ENCODE measurements at places on chromosomes 11 and 22. TPM values are rescaled to one million over a fixed set of nuclear protein-coding genes. Genes with fewer than 3 reads are reported as not detected.
A peak's percentile ranks its signal among the peaks of the same experiment; 100 is the strongest.

The IFITM5 gene
- not detected for total RNA-seq

The COPB1 gene
- total RNA-seq: 263 TPM

DNA sequence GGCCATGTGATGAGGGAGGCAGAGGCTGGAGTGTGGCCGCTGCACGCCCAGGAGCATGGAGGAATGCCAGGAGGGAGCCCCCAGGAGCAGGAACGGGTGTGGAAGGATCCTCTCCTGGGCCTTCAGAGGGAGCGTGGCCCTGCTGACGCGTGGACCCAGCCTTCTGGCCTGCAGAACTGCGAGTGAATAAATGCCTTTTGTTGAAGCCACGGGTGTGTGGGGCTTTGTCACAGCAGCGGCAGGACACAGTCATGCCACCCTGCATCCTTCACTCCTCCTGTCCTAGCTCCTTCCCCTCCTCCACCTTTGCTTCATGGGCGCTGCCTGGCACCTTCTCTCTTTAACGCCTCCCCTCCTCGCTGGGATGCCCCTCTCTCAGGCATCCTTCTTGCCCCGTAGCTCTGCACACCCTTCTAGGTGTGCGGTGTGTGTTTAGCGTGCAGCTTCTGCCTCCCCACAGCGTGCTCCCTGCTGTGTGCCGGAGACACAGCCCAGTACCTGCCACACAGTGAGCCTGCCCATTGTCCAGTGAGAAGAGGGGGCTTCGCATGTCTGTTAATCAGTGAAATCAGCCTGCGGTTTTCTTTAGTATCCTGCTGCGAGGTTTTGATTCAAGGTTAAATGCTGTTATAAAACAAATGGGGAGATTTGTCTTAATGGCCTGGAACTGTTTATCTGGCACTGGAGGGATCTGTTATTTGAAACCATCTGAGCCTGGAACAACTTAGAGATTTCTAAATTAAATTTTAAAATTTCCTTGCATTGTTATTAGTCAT, 459.6 kb downstream of the TBC1D22A start:
- no peak for DNase-seq

GRCh38 chr11:43459246-43459645, 100.5 kb downstream of the TTC17 start:
- no peak for DNase-seq

DNA sequence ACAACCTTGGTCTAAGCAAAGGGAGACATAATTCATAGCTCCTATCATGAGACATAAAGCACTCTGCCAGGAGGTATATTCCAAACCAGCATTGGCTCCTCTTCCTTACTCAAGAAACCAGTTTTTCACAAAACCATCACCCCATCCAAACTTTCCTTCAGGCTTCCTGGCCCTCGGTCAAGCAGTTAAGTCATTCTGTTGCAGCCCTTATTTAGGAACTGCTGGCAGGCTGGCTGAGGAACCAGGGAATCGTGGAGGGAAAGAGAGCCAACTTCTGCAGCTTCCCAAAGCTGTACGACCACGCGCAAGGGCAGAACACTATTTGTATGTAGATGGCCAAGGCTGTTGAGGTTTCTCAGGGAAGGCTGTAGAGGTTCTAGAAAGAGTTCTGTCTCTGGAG, 680 bp downstream of the IFT46 start:
- DNase-seq: peak; percentile 11

DNA sequence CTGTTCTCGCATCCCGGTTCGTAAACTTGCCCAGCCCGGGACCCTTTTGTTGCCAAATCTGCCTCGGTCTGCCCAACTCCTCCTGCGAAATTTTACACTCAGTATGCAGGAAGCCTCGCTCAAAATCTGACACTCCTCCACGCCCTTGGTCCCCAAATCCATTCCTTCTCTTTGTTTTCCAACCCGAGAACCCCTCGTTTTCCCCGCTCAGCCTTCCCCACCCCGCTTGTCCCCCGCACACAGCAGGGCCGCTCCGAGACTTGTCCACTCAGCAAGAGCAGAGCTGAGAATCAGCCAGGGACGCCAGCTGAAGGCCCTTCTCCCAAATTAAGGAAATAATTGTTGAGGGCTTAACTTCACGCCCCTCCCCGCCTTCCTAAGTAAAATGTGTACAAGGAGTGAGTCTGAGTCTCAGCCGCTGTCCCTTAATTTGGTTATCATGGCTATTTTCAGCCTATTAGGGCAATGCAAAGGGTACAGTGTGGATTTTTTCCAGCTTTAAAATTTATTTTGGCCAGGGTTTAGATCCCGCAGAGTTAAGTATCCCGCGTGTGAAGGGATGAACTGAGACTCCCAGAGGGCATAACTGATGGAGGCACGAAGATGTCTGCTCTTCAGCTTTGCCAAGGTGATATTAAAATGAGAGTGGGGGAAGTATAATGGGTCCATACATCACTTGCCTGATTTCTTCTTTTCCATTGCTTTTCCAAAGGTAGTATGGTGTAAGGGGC, 581 bp upstream of the FBXO3 start:
- DNase-seq: no peak

DNA sequence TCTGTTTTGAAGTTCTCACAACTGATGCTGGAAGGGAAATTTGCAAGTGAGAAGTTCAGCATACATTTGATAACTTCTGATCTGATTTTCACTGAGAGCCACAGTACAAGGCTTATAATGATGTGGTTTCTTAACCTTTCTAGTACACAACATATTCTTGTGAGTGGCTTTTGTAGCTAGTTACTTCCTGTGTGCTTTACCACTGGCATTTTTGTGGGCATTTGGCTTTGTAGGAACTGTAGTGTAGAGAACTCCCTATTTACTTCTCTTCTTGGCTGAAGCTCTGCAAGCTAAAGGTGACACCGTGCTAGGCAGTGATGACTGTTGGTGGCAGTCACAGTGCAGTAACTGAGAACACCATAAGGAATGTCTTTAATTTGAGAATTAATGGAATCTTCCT, 14.9 kb downstream of the USP47 start:
- DNase-seq: peak; percentile 91

The TEF gene
- total RNA-seq: 7.6 TPM
